Breast epithelium (tissue), 4 donors: ENCODE measurements at places on chromosomes 7 and 10.

DNA sequence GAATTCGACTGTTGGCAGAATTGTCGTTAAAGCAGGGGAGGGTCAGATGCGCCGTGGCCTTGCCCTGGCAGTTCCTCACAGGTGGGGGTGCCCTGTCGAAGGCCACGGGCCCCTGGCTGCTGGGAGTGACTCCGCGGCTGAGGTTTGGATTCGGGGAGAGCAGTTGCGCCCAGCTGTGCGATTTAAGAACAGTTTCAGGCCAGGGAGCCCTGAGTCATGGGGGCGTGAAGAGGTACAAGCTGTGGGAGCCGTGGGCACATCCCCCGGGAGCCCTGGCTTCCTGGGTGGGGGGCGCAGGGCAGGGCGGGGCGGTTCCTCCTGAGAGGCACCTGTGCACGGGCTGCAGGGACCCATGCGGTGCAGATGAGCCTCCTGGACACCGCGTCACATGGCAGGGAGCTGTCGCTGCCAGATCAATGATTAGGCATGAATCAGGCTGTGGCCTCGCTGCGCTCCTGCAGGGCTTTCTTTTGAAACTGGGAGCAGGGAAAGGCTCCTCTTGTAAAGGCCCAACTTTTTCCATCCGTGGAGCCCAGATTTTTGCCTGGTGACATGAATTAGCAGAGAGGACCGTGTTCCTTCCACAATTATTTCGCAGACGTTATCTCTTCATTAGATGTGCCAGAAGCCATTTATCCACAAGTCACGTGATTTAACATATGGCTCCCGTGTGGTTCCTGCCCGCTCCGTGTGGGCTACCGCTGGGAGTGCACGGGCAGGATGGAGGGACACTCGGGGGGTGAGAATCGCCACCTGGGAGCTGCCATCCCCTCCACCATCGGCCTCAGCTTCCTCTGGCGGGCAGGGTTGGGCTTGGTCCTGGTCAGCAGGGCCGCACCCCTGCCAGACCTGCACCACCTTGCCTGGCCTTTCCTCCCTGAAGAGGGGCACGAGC is 918 bp downstream of the PWWP2B start:
- no peak for DNase-seq

DNA sequence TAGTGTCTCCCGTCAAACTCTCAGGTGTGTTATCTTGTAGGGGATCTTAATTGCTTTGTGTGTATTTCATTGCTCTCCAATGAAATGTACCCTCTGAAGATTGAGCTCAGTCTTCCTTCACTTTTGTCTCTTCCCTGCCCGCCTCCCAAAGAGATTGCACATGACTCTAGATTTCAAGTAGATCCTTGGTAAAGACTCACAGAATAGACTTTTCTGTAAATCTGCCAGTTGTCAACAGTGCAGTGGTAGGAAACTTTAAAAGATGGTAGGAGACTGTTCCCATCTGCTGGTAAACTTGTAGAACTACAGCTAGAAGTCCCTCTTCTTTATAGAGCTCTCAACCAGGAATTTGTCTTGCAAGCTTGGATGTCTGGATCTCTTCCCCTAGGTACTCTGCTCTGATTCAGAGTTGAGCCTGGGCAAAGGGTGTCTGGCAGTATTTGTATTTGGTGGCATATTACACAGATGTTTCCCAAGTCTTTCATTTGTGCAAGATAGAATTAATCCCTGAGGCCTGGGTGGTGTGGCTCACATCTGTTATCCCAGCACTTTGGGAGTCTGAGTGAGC is 9.6 kb downstream of the CCL26 start:
- DNase-seq: no peak

DNA sequence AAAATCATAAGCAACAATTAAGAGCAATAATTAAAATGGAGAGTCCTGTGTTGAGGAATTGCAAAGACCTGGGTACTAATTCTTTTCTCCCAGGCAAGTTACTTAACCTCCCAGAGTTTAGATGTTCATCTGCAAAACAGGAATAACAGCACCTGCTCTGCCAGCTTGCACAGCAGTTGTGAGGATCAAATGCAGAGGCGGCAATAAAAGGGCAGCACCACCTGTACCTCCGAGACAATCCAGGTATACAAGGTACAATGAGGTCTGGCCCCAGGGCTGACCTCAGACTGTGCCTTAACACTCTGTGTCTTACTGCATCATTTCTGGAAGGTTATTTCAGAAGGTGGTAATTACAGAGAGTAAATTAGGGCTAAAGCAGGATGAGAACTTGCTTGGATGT is 14.5 kb upstream of the FAM204A start:
- DNase-seq: no peak

- no peak for DNase-seq
Measured at GRCh38 chr7:51949726-51950644, 633.4 kb upstream of the COBL start.

- no peak for DNase-seq
Measured at GRCh38 chr7:33448035-33448434, 318.7 kb downstream of the BBS9 start.

DNA sequence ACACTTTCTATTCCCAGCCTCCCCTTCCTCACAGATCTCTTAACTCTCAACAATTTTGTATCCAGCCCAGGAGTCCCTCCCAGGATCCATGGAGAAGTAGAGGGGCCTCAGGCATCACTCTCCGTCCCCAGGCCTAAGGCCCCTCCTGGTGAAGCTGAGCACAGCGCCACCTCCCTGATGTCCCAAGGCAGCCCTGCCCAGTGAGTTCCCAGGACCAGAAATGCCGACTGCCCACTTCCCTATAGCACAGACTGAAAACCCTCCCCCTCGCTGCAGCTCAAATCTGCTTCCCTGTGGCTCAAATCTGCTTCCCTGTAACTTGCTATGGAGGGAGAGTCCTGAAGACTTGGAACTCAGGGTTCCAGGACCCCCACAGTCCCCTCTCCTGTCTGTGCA is 35.6 kb downstream of the YKT6 start:
- DNase-seq: no peak

DNA sequence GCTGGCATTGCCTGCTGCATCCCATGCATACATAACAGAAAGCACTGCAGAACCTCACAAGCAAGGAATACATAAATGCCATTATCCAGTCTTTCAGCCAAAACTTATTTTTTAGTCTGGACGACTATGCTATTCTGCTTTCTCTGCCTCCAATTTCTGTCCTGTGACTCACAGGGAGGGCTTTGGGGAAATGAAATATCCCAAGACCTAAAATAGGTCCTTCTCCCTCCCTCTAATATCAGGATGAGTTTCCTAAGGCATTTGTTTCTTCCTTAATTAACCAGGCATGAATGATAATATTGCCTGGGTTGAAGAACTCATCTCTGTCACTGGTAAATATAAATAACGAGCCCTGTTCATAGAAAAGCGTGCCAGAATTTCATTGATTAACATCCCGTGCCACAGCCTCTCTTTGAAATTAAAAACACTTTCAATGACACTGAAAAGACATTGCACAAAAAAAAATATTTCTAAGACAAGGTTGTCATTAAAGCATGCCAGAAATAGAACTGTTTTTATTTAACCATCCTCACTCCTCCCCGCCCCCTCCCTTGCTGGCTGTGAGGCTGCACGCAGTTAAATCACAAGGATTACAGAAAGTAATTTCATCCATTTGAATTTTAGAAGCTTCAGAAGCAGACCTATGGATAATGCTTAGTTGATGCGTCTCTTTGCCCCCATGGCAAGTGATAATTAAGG is 103.0 kb upstream of the ANKRD1 start:
- no peak for DNase-seq

- no peak for DNase-seq
Measured at GRCh38 chr10:101772895-101773761, 2.8 kb downstream of the FGF8 start.

DNA sequence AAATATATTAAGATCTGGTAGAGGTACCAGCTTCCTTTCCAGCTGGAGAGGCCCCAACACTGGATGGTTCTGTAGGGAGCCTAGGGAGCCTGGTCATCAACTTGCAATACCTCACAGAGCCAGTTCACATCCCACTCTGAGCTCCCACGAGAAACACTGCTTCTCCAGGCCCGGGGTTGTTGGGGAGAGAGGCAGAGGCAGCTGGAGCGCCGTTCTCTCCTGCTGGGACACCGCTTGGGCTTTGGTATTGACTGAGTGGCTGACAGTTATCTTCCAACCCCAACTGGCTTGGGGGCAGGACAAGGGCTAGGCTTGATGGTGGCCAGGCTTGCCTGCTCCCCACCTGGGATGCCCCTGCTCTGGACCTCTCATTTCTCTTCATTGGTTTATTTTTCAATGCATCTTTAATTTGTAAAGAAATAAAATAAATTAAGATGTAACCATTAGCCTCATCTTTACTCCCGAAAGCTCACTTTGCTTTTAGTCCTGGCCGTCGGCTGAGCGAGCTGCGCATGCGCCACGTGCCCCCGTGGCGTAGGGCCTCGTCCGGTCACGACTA is 10.0 kb upstream of the CHCHD1 start:
- DNase-seq: no peak

DNA sequence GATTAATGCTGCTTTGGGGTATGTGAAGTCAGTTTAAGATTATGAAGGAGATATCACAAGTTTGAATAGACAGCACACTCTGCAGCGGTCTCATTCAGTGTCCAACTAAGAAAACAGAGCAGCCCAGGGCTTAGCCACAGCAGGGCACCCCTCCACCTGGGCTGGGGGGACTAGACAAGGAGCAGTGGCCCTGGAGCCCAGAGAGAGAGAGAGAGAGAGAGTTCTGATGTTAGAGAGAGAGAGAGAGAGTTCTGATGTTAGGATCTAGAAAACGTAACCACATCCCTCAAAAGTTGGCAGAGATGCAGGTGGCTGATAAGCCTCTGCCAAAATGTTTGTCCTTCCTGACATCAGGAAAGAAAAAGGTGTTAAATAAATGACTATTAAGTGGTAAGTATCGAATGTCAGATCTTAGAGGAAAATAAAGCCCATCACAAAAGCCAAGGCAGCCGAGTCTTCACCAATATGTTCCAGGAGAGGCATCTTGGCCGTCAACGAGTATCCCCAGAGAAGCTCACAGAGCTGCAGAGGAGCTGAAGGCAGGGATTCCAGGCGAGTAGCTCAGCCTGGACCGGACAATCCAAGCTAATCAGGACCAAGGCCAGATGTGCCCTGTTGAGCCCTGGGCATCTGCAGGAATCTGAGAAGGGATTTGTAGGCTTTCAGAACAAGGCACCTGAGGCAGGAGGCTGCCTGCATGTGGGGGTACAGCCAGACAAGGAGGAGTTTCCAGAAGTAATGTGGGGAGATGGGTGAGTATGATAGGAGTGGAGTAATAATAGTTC is 150.1 kb upstream of the TCF7L2 start:
- no peak for DNase-seq

GRCh38 chr7:128708235-128708634 is 30.9 kb upstream of the CALU start:
- DNase-seq: no peak

GRCh38 chr7:32680259-32681173 is 185.2 kb downstream of the AVL9 start:
- peak; percentile 80 for DNase-seq

- no peak for DNase-seq
Measured at GRCh38 chr7:20362574-20363253, 32.0 kb downstream of the ITGB8 start.

GRCh38 chr7:131219312-131220041 is 108.2 kb upstream of the MKLN1 start:
- peak; percentile 29 for DNase-seq

DNA sequence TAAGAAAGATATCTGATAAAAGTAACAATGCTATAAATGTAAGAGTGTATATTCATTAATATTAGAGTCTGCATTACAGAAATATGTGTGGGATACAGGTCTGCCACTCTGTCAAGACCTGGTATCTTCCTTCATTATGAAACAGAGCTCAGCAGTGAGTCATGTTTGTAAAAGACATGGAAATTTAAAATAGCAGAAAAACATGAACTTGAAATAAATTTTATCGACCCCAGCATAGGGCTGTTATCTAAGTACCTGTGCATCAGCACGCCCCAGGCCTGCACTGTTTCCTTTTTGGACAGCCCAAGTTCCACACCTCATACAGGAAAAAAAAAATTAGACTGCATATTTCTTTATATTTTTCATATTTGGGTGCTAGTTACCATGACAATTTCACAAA is 58.0 kb upstream of the ZPBP start:
- no peak for DNase-seq

GRCh38 chr10:13448216-13448615 is 80.6 kb downstream of the BEND7 start:
- no peak for DNase-seq

DNA sequence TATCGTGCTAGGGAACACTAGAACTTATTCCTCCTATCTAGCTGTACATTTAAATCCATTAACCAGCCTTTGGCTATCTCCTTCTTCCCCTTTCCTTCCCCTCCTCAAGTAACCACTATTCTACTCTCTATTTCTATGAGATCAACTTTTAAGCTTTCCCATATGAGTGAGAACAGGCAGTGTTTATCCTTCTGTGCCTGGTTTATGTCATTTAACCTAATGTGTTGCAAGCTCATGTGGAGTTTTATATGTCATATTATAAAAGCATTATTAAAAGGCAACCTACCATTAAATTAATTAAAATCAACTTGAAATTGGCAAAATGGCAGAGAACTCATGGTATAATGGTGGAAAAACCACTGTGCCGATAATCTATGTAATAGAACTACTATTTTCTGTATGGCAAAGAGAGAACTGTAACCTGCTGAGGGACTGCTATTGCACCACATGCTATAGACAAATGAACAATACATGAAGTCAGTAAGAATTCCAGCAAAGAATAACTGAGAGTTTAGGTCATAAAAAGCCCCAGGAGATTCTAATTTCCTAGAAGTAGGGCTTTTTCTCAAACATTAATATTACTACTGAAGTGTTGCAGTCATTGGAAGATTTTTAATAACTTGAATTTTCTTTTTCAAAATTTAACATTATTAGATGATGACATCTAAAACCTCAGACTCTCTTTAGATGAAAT is 81.8 kb downstream of the LRRN3 start:
- no peak for DNase-seq

DNA sequence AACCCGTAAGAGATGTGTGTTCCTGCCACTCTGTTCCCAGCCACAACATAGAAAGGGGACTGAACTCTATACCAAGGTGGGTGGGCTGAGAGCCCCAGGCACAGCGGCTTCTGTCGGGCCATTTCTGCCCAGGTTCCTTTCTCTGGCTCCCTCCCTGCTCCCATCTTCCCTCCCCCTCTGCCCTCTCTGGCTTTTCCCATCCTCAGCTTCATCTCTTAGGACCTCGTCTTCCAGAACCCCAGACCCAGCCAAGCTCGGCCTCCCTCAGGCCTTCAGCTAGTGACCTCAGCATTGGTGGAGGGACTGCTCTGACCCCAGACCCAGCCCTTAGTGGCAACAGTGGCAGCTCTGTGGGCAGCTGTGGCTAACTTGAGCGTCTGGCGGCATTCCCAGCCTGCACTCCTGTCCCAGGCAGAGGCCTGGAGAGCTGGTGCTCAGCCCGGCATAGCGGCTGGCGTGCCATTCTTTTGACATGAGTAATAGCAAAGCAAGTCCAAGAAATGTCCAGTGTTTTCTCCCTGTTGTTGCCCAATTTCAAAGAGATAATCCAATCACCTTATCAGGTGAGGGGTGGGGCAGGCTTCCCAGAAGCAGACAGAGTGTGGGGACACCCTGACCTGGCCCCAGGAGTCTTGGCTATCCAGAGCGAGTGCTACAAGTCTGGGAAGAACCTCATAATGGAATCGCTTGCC is 15.9 kb downstream of the PTPRE start:
- DNase-seq: peak; percentile 87
